ENCODE measurements at places on chromosomes 6 and 20.

DNA sequence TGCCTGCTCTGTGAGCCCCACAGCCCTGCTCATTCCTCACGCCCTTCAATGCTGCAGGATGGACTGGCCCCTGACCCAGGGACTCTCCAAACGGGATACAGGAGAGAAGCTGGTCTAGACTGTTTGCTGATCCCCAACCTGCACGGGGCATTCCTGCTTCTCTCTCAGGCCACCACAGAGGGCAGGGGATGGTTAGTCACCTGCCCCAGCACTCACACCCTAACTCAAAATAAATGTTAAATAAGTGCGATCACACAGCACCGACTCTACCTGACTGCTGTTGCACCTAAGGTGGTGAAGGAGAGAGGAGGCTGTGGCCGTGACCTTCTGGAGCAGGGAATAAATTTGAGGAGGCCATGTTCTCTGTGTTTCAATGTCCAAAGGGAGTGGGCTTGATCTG lies 39.9 kb upstream of the TGM6 start:
- no peak for DNase-seq

DNA sequence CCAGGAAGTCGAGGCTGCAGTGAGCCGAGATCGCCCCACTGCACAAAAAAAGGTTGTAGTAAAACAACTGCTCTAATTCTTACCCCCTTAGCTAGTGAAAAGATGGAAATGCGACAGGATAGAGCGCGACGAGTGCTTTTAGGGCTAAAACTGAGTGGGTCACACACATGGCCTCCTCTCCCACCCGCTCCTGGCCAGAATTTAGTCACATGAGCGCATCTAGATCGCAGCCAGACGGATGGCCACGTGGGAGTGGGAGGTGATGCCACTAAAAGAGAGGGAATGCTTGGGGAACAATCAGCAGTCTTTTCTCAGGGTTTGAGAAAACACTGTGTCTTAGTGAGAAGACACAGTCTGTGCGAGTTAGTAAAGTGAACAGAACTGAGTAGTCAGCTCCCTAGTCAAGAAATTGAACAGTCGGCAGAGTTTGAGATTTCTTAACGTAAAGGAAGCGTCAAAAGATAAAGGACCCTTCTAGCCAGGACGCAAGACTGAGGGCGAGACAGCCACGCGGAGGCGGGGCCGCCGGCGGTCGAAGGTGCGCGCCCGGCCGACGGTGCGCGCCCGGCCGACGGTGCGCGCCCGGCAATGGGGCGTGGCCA lies 664 bp upstream of the ACTR5 start:
- DNase-seq, result peak; percentile 6

GRCh38 chr6:25975923-25976560 lies 13.4 kb downstream of the TRIM38 start:
- no peak for DNase-seq

GRCh38 chr6:168341280-168341900 lies 21.8 kb upstream of the DACT2 start:
- no peak for DNase-seq

- DNase-seq, result no peak
These were observed 28.8 kb upstream of the CCND3 start for GRCh38 chr6:41970436-41970846.

DNA sequence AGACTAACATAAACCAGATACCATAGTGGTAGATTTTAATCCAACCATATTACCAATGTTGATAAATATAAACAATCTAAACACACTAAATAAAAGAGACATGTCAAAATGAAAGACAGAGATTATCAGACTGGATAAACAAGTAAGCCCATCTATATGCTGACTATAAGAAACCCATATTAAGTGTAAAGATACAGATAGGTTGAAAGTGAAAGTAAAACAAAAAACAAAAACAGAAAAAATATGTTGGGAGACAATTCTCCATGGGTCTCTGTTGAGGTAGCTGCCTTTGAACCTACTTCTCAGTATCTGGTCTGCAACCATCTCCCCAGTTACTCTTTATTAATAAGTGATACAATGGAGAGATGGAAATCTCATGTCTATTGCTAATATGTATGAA lies 21.2 kb downstream of the REV3L start:
- DNase-seq, result no peak

DNA sequence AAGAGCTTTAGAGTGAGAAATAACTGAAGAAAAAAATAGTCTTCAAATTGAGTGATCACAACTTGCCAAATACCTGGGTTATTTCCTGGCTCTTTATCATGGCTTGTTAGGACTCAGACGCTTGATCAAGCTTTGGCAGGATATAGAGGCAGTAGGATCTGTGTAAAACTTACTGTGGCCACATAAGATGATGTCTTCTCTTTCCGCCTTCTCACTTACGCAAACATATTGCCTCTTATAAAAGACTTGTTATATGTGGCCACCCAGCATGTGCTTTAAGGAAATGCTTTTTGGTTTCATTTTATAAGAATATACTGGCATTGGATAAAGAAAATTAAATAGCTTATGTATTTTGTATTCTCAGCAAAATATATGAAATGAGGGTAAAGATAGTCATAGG lies 101.8 kb upstream of the AKIRIN2 start:
- no peak for DNase-seq

GRCh38 chr20:15673206-15673605 lies 900.0 kb downstream of the KIF16B start:
- DNase-seq, result peak; percentile 90

- DNase-seq, result no peak
These were observed 69.2 kb upstream of the LYRM2 start for GRCh38 chr6:89707766-89708165.

DNA sequence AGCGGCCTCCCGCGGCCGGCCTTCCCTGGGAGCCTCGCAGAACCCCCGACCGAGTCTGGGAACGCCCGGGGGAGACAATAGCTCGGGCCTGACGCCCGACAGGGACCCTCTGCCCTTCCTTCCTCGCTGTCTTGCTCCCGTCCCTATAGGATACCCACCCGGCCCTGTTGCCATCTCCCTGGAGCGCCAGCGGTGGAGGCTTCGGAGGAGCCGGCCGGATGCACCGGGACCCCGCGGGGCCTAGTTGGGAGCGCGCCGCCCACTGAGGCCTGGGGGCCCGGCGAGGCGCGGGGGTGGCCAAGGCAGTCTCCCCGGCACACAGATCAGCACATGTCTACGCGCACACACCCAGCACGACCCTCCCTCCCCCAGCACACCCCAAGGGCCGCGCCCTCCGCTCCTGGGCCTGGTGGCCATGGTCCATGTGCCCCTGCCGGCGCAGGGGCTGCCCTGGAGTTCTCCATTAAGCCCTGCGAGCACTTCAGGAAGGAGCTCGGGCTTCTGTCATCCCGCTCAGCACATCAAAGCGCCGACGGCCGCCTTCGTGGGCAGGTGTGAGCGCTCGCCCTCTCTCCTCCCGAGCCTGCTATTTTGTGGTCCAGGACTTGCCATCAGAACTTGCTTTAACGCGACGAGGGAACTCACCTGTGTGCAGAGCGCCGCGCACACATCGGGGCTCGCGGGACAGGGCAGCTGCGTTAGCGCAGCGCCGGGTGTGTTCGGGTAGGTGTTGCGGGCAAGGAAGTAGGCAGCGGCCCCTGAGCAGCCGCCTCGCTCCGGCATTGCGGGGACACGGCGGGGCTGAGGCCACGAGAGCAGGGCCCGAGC lies 3.7 kb downstream of the FOXF2 start:
- no peak for DNase-seq

DNA sequence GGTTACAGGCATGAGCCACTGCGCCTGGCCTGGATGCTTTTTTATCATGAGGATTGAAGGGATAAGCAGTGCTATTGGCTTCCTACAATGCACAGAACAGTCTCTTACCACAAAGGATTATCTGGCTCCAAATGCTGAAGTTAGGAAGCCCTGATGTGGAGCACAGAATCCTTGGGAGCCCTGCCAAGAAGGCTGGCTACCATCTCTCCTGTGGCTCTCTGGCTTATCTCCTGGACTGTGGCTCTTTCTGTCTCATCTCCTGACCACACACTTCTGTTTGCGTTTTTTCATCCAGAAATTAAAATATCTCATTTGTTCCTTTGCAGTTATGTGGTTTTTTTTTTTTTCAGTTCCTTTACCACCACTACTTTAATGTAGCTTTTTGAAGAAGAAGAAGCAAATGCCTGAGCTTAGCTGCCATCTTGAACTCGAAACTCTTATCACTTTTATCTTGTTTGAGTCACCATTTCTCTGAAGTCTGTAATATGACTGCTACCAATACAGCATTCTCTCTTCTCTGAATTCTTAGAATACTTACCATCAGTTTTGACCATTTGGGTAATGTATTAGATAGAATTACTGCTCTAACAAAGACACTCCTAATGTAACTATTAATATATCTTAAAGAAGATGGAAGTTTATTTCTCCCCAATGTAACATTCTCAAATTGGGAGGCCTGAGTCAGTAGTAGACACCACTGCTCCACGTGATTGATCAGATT lies 1044.7 kb downstream of the KIF16B start:
- DNase-seq, result peak; percentile 53

DNA sequence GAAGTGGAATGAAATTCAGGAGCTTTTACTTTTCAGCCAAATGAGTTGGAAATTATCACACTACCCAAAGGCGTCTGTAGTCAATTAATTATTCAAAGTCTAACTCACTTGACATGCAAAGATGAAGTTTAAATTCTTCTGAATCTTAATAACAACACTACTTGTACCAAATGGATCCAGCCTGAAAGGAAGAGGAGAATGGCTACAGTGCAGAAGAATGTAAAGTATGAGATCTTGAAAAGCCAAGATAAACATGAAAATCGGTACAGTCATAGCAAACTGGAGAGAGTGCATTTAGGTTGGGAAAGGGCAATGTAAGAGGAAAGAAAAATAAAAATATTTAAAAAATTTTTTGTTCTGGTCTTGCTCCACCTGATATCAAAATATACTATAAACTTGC lies 195.5 kb downstream of the SIM1 start:
- DNase-seq, result peak; percentile 87

DNA sequence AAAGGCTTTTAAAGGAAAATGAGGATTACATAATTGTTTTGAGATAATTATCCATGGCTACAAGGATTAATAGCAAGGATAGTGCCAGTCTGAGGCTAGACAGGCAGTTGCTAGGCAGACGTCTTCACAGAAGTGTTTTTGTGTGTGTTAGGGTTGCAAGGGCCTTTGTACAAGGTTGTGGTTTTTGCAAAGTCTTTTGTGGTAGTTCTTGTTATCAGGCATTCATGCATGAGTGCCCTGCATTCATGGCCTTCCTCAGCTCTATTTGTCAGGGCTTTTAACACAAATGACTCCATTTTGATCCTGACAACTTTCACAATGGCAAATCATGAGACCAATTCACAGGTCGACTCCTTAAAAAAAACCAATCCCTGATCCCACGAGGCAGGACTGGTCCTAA lies 68.1 kb upstream of the TXNDC5 start:
- DNase-seq, result no peak

DNA sequence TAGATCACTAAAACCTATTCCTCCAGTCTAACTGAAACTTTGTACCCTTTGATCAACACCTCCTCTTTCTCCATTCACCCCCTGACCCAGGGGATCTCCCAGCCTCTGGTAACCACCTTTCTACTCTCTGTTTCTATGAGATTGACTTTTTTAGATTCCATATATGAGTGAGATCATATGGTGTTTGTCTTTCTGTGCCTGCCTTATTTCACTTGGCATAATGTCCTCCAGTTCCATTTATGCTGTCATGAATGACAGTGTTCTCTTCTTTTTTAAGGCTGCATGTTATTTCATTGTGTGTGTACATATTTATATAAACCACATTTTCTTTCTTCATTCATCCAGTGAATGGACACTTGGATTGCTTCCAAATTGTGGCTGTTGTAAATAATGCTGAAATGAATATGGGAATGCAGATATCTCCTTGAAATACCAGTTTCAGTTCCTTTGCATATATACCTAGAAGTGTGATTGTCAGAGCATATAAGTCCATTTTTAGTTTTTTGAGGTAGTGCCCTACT lies 57.7 kb downstream of the DHX35 start:
- DNase-seq, result no peak

GRCh38 chr6:1574083-1574761 lies 35.5 kb upstream of the FOXC1 start:
- no peak for DNase-seq

DNA sequence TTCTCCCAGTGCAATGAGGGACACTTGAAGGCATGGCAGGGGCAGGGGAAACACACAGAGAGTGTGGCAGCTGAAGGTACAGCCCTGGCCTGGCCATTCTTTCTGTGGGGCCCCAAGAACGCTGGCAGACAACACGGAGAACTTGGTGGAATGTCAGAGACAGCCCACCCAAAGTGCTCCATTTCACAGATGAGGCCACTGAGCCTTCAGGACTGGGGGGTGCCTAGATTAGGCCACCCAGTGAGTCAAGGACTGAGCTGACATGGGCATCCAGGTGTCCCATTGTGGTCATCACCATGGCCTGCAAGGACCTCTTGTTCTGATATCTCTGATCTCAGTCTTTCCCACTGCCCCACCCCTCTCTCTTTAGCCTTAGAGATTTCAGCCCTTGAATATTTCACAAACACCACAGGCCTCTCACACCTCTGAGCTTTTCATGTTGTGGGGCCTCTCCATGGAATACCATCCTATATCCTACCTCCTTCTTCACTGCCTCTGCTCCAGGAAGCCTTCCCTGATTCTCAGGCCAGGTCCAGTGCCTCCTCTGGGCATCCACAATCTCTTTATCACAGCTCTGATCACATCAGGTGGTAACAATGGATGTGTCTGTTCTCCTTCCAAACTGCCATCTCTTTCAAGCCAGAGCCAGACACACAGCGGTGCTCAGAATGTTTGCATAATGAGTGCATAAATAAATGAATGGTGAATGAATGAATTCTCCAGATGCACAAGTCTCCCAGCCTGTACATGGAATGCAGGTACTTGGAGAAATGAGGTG lies 2.0 kb upstream of the RSPO4 start:
- DNase-seq, result no peak

DNA sequence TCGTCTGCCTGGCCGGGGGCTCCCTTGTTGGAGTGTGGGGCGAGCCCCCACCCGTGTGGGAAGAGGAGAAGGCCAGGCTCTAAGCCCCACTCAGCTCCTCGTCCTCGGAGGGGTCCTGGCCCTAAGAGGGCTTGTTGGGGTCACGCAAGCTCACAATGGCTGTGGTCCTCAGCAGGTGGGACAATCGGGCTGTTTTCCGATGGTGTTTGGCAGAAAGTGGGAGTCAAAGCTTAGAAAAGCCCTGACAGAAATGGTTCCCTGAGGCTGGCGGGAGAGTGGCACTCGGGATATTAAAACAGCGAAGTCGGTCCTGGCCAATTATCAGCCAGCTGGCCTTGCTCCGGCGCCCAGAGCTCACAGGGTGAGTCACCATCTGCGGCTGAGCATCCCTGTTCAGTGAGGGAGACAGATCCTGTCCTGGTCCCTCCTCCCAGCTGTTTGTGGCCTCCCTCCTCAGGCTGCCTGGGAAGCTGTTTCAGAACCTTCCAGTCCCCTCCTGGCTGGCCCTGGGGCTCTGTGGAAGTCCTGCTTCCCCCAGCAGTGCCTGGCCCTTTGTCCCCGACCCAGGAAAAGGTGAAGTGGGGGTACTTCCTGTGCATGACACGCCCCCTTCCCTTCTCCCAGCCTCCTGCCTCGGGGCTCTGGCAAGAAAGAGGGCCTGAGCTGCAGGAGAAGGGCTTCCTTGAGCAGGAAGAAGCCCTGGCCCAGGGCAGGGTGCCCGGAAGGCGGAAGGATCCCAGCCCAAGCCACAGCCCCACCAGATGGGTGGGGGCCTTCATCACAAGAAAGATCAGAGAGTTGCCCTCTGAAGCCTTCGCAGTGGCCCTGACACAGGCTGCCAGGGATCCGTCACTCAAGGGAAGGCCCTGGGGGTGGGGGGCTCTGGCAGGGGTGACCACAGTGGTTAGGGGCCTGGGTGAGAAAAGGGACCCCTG lies 53.6 kb upstream of the BHLHE23 start:
- peak; percentile 13 for DNase-seq
